ENCODE measurements at places on chromosomes 6 and 20.

DNA sequence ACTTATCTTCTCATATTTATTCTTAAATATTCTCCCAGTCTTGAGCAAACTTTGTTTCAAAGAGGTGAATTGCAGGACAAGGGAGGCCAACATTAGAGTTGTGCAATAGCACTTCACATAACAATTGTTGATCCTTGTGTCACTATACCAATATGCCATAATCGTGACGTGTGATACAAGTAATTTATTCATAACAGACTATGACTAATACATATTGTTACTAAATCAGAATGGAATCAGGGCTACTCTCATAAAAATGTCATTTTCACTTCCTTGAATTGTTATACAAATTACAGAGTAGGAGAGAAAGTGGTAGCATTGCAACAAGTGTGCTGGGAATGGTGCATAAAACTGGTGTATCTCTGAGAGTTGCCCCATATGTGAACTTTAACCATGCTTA is 37.2 kb upstream of the PLCB1 start:
- DNase-seq = no peak

GRCh38 chr20:51960047-51960675 is 157.8 kb upstream of the SALL4 start:
- no peak for DNase-seq

- DNase-seq = no peak
Observed at GRCh38 chr6:65399355-65400084, 307.5 kb downstream of the EYS start.

- no peak for DNase-seq
Observed at GRCh38 chr6:126335210-126335609, 4.7 kb upstream of the CENPW start.

GRCh38 chr6:99397287-99397686 is 3.3 kb upstream of the COQ3 start:
- no peak for DNase-seq

DNA sequence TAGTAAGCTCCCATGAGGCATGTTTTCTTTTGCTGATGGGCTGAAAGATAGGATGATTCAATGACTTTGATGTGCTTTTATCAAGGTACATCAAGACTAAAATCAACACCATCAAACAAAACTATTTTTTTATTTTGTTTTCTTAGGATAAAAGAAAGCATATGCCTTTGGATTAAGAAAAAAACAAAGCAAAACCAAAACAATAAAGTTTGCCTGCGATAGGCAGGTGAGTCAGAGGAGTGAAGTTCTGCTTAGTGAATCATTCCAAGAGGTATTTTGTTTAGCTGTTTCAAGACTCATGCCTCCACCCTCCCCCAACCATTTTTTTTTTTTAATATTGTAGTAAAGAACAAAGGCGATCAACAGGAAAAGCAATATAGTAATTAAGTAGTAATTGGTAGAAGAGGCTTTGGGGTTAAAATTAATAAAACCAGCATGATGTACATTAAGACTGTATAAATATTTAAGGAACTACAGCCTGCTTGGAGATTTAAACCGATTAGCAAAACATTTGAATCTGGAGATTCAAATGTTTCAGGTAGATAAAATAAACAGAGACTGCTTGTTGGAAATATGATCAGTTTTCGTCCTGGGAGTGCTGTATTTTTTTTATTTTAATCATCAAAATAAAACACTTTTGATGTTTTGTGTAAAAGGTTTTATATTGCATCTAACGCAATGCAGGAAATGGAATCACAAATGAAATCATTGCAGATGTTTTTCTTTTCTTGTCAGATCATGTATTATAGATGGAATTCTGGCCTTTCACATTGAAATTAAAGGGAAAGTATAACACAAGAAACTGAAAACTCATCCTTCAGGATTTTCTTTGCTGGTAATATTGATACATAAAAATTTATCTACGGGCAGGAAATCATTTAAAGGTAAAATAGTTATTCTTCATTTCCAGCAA is 482.3 kb upstream of the MANEA start:
- DNase-seq = no peak

GRCh38 chr20:23530937-23531567 is 37.2 kb downstream of the CST9L start:
- DNase-seq = no peak

GRCh38 chr20:45892828-45893500 is 1.8 kb downstream of the CTSA start:
- no peak for DNase-seq

GRCh38 chr6:88565409-88565811 is 398.0 kb downstream of the RNGTT start:
- DNase-seq = no peak

DNA sequence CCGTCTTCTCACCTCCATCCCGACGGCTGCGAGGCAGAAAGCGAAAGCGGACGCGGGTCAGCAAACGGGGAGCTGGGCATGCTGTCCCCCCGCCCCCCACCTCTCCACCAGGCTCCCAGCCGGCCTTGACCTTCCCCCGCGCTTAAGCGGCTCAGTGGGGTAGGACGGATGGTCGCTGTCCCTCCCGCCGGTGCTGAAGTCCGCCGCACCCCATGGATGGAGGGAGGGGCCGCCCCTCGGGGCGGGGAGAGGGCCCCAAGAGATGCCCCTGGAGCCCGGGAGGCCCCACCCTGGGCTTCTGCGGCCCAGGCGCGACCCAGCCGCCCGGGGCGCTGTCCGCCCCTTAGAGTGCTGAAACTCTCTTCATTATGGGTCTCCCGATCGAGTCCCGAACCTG is at the start of gene KCNB1:
KCNB1 (minus strand) TSS at position 48 of the 397 bp plus-strand sequence. CDS start 188 bp downstream, outside the sequence.
- DNase-seq = peak; percentile 42

DNA sequence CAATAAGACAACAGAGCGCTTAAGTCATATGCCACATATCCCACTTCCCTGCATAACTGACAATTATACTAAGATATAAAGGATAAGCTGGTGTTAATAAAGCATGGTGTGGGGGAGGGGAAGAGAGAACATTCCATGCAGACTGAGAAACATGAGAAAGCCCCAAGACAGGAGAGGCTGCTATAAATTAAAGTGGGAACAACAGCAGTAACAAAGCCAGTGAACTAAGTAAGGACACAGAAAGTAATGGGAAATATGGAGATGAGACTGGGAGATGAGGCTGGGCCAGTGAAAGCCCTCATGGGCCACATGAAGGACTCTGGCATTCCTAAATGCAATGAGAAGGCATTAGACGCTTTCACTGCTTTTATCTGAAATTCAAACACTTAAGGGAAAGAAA is 41.3 kb downstream of the SESN1 start:
- no peak for DNase-seq

DNA sequence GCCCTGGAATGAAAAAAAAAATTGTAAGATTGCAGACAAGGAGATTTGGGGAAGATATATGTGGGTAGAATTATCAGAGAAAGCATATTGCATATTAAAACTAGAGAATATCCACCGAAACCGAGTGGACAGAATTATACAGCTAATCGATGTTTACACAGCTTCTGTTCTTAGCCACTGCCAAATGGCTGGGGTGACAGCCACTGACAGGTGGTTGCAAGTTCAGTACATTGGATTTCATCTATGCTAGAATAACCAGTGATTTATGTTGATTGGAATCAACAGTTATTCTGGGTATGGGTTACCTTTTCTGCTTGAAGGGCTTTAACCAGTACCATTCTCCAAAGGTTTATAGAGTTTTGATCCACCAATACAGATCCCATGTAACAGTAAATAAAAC is 48.4 kb upstream of the THEMIS start:
- DNase-seq = no peak

DNA sequence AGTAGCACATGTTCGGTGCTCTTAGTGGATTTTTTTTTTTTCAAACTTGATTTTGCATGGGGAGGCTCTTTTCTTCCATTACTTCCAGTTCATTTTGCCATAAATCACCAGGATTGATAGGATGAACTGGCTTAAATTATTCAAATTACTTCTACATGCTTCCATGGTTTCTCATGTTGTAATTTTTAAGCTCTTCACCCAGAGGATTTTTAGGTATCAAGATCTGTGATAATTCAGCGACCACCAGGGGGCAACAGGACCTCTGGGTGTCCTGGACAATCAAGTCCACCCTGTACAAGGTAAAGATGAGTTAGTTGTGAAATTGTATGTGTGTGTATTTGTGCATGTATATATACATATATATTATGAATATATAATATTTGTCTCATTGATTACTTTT is 4.2 kb upstream of the EPHA7 start:
- no peak for DNase-seq

- DNase-seq = no peak
Observed at GRCh38 chr6:89406141-89406540, 5.9 kb downstream of the RRAGD start.

GRCh38 chr6:41527721-41528408 is 18.3 kb upstream of the FOXP4 start:
- DNase-seq = no peak

- no peak for DNase-seq
Observed at GRCh38 chr6:5501837-5502236, 240.5 kb downstream of the FARS2 start.

DNA sequence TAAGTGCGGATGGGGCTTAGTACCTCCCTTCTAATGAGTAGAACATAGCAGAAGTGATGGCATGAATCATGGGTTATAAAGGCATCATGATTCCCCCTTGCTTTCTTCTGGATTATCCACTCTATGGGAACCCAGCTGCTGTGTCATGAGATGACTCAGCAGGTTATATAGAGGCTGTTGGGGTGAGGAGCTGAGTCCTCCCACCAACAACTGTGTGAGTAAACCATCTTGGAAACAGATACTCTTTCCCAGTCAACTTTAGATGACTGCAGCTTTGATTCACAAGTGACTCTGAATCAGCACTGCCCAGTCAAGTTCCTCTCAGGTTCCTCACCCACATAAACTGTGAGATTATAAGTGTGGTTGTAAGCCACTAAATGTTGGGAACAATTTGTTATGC is 46.3 kb downstream of the FAM83B start:
- no peak for DNase-seq

DNA sequence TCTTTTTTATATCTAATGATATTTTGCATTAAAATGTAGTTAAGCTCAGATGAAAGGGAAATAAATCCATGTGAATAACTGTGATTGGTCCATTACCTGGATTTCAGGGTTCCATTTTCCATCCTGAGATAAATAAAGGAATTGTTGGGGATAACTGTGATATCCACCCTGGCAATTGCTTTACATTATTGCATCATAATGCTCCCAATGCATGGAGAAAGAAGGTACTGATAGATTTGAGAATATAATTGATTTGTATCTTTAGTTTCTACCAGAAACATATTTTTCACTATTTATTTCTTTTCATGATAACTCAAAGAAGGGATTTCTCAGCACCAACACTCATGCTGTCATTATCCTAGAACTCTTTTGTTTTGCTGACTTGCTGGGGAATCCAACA is 102.0 kb upstream of the KCNQ5 start:
- DNase-seq = no peak

DNA sequence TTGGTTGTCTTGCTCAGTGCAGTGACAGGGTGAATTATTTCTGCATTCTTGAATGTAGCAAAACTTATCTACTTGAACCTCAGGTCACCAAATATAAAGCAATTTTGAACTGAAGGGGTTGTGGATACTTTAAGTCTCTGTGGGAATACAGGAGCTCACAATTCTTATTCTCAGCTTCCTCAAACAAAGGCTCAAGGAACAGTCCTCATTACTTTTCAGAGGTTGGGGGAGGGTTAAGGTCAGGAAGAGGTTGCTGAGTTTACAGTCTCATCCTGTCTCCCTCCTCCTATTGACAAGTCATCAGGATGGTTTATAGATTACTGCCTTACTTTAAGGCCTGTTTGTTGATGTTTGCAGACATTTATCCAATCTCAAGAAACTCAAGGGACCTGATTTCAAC is 143.6 kb upstream of the SPACA1 start:
- DNase-seq = no peak

DNA sequence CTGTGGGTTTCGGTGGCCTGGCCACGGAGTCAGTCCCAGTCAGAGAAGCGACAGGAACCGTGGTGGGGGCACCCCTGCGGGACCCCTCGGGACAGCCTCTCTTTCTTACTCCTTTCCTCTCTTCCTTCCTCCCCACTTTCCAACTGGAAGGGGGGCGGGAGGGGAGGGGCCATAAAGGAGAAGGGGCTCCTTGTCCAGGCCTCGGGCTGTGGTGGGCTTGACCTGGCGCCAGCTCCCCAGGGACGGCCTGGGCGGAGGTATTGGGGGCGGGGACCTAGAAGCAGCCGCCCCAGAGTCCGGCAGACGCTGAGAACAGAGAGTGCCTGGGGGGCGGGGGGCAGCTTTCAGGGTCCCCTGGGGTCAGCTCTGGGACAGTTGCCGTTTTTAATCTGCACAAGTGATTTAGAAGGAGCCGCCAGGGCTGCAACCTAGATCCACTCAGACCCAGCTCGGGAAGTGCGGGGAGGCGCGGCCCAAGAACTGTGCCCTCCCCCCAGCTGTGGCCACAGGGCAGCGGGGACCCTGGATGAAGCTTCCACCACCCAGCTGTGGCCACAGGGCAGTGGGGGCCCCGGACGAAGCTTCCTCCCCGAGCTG is 6.4 kb upstream of the ABHD16B start:
- DNase-seq = no peak

DNA sequence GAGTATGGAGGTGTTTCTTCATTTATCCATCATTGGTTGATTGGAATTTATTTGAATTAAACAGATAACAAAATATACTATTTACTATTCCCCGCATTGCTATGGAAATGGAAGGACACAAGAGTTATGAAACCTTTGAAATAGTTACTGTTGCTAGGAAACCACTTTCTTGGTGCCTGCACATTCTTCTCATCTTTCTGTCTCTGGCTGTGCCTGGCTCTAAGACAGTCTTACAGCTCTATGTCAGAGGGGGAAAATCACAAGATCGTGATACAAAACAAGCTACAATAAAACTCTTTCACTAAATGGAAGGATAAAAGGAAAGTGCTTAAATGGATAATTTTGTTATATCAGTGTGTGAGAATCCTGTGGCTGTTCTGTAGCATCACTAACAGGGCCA is 453.0 kb downstream of the LMBRD1 start:
- no peak for DNase-seq

DNA sequence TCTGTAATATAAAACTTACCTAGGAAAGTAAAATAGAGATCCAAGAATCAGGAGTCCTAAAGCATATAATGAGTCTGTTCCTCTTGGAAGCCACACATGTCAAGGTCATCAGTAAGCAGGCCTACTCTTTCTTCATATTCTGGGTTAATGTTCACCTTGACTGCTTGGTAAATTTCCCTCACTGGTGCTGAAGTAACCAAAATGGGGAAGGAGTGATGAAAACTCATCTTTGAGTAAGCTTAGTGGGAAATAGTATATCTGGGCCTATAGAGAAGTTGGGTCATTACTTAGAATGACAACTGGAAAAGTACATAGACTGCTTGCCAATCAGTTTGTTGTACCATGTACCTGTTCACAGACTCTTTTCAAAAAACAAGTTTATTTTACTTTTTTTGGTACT is 6.6 kb downstream of the TSPYL4 start:
- DNase-seq = no peak

GRCh38 chr20:7406671-7407070 is 533.6 kb downstream of the HAO1 start:
- no peak for DNase-seq

DNA sequence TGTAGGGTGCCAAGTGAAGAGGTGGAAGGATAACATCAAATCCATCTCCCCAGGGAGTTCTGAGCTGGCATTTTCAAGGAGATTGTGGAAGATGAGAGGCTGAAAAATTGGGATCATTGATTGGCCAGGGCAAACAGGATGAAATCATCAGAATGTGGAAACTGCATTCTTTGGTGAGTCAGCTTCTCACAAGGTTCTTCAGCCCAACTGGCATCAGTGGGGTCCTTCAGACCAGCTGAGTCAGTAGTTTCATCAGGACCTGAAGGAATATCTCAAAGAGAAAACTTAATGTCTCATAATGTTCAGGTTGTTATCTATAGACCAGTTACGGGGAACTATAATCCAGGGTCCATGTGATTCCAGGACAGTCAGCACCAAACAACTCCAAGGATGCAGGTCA is 195.8 kb downstream of the HAO1 start:
- DNase-seq = no peak

All from CD4-positive, alpha-beta memory T cell (primary cell).